ENCODE measurements at places on chromosomes 2 and 18.

DNA sequence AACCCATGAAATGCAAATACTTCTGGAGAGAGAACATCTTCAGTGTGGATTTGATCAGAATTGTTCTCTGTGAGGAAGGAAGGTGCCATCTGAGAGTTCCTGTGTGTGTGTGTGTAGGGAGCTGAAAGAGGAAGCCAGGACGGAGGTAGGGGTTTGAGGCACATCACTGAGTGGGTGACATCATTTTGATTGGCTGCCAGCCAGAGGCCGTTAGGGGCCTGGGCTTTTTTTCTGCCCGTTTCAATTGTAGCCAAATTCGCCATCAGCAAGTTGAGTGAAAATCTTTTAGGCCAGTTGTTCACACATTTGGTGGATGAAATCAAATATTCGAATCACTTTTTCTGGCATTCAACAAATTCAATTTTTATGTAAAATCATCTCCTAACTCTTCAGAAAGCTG lies 48.9 kb downstream of the TSN start:
- DNase-seq, result no peak

- DNase-seq, result peak; percentile 14
Observed at GRCh38 chr2:75896779-75897366, 186.2 kb upstream of the GCFC2 start.

DNA sequence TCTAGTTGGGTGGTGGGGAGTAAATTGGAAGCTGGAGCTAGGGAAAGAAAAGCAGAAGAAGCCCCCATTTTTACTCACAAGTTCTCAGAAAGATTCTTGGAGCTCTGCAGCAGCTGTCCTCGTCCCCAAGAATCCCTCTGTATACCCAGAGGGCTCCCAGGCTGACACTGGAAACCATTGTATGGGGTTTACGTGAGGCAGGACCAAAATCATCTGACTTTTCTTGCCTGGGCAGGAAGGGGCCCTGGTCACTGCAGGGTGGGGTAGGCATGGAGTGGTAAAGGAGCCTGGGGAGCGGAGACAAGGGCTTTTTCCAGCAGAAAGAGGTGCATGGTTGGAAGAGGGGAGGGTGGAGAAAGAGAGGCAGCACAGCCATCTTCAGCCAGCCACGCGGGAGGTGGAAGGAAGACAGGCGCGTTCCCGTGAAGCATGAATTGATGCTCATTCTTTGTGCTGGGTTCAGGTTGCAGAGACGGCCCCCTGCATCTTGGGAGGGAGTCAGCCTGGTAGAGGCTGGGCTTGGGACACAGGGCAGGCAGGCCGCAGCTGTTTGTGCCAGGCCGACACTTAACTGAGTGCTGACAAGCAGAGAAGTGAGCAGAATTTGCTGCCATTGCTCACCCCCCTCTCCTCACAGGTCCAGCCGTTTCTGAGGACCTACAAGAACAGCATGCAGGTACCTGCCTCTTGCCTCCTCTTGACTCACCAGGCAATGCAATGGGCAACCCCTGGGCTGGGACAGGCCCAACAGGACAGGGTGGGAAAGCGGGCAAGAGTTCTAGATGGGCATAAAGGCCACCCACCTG lies 94.8 kb downstream of the PLB1 start:
- DNase-seq, result no peak

GRCh38 chr2:138395565-138396306 lies 105.8 kb upstream of the SPOPL start:
- DNase-seq, result peak; percentile 62

- no peak for DNase-seq
Observed at GRCh38 chr18:36446059-36446458, 148.5 kb downstream of the FHOD3 start.

- DNase-seq, result no peak
Observed at GRCh38 chr2:5473635-5474034, 218.5 kb upstream of the SOX11 start.

- no peak for DNase-seq
Observed at GRCh38 chr2:95008996-95009395, 16.5 kb upstream of the MAL start.
